ENCODE measurements at places on chromosomes 1 and 21.
A peak's percentile ranks its signal among the peaks of the same experiment; 100 is the strongest.

- DNase-seq, result no peak
These were observed 31.7 kb downstream of the SLC35A3 start for GRCh38 chr1:100001462-100001861.

GRCh38 chr1:157319567-157319966 lies 181.4 kb upstream of the ETV3 start:
- DNase-seq, result no peak

GRCh38 chr1:157105988-157106812 lies 6.6 kb upstream of the ETV3L start:
- no peak for DNase-seq

DNA sequence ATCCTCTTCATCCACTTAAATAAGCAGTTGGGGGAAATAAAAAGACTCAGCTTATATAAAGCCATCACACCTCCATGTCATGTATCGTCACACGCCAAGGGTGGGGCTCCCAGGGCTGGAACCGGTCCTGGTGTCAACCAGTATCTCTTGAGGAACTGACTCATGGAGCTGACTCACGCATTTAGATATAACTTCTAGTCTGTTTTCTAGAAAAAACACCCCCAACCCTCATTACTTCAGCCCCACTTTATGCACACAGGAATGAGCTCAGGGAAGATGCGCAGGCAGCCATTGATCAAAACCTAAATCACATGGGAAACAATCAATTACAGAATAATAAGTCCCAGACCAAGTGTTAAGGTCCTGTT lies 6.9 kb upstream of the IL22RA1 start:
- DNase-seq, result no peak

- DNase-seq, result peak; percentile 29
These were observed 9.8 kb upstream of the CDC20 start for GRCh38 chr1:43348809-43349593.

DNA sequence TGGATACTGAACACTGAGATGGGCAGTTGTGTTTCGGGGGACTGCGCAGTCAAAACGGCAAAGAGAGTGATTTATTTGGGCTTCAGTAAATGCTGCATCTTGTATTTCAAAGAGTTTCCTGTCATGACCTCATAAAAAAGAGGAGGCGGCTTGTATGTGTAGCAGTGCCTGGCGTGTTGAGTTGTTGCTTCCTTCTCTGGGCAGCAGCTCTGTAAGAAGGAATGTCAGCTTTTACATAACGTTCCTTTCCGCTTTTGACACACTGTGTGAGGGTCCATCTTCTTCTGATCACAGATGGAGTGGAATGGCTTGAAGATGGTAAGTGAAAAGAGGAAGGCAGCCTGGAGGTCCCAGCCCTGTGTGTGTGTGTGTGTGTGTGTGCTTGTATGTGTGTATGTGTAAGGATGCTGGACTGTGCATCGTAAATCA lies 941 bp downstream of the ELAVL4 start:
- DNase-seq, result no peak

- no peak for DNase-seq
These were observed 1.2 kb downstream of the SPRR2B start for GRCh38 chr1:153070243-153070642.

DNA sequence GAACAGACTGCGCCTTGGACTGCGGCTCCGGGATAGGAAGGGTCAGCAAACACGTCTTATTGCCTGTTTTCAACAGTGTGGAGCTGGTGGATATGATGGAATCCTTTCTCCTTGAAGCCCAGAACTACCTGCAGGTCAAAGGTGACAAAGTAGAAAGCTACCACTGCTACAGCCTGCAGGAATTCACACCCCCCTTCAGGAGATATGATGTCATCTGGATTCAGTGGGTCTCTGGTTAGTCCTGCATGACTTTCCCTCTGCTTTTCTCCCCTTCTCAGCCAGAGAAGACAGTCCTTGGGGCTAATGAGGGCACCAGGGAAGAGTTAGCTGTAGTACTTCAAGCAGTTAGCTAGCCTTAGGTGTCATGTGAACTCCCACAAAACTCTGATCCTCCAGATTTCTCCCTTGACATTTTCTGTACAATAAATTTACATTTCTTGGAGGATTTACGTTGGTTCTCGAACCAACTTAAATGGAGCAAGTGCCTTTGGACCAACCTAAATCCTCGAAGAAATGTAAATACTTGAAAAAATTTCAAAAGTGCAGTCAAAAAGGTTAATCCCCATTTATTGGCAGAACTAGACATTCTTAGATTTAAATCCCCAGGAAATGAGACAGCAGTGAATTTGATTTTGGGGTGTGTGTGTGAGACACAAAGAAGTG lies 20.9 kb downstream of the NTMT2 start:
- DNase-seq, result no peak

DNA sequence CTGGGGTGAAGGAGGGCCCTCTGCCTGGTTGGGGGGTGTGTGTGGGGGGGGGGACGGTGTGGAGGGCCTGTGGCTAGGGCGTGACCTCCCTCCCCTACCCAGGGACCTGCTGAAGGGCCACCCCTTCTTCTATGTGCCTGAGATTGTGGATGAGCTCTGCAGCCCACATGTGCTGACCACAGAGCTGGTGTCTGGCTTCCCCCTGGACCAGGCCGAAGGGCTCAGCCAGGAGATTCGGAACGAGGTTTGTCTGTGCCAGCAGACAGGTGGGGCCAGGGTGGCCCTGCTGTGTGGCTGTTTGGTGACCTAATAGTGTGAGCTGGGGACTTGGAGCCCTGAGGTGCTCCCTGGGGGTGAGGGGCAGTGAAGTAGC lies 43.9 kb downstream of the COQ8A start:
- no peak for DNase-seq

DNA sequence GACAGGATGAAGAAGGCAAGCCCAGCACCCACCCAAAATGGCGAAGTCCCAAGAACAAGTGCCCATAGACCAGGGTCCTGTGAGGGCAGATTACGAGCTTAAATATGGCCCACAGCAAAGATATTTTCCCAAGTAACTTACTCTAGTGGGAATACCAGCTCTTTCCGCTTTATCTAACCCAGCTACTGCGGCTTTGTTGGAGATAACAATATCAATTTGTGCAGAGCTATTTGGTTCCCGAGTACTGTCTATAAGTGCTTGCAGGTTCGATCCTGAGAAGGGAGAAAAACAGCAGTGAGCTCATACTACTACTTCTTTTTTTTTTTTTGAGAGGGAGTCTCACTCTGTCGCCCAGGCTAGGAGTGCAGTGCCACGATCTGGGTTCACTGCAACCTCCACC lies 14.3 kb upstream of the DNAJC28 start:
- DNase-seq, result no peak

DNA sequence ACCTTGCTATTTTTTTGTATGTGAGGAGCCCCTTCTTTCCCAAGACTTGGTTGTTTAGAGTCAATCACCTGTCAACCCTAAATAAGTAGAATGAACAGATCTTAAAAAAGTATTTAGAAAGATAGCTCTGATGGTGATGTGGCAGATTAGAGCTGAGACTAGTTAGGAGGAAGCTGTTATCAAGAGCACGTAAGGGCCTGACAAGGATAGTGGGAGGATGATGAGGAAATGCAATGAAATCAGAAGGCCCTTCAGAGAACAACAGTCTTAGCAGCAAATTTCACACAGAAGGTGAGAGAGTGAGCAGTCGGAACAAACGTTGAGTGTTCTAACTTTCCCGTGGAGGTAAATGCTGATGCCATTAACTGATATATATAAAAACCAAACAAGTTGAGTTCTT lies 15.9 kb upstream of the S1PR1 start:
- DNase-seq, result no peak

- DNase-seq, result no peak
These were observed 375.7 kb upstream of the CAMK1G start for GRCh38 chr1:209207701-209208286.

DNA sequence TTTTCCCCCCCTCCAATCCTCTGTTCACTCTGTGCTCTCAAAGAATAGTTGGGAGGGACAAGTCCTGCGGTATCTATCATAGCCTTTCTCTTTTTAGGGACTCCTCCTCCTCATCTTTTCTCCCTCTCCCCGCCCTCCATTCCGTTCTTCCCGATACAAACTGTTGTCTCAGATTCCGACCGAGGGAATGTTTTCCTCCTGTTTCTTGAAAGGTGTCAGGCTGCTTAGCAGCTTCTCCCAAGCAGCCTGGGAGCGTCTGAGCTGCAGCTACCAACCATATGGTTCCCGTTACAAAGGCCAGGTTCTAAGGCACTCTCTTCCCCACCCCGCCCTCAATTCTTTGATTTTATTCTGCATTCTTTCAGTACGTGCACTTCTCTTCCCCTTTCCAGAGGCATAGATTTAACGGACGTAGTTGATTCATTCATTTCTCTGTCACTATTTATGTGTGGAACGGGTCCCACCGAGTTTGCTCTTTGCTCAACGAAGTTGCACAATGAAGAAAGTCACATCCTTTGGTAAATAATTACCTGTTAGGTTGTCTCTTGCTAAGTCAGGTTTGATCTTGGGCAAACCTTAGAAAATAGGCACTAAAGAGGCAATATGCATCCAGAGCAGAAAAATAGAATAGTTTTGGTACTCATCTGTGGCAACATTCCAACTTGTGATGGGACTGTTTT lies 2.8 kb downstream of the ADGRL2 start:
- DNase-seq, result no peak

DNA sequence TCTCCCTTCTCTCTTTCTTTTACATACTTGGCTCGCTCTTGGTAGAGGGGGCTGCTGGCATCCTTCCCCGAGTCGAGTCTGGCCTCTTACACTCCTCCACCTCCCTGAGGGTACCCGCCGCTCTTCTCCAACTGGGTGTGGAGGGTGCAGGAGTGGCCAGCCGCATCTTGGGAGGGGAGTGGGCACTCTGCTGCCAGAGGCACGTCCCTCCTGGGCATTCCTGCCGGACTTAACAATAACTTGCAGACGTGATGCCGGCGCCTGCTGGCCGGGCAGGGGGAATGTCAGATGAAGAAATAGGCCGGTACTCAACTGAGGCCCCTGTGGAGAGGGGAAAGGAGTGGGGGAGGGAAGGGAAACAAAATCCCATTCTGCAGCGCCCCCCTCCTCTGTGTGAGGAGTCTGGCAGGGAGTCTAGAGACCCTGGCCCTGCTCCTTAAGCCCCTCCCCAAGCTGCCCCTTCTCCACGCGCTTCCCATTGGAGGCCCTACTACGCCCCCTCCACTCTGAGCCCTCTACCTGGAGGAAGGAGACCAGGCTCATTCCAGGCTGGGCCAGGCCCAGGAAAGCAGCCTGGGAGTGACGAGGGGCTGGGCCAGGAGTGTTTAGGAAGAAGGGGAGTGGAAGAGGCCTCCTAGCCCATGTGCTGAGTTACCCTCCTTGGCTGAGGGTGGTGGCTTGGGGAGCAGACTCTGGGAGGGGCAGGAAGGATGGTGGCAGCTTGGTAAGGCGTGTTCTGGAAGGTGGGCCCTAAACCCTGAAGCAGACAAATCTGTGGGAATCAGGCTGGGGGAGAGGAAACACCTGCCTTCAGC lies 1.8 kb downstream of the ATP2B4 start:
- no peak for DNase-seq

- DNase-seq, result no peak
These were observed 9.4 kb upstream of the ACTRT2 start for GRCh38 chr1:3011631-3012455.

All from T follicular helper cell (primary cell).